ENCODE measurements at places on chromosomes 1 and 21. TPM values are rescaled to one million over a fixed set of nuclear protein-coding genes. Genes with fewer than 3 reads are reported as not detected.

DNA sequence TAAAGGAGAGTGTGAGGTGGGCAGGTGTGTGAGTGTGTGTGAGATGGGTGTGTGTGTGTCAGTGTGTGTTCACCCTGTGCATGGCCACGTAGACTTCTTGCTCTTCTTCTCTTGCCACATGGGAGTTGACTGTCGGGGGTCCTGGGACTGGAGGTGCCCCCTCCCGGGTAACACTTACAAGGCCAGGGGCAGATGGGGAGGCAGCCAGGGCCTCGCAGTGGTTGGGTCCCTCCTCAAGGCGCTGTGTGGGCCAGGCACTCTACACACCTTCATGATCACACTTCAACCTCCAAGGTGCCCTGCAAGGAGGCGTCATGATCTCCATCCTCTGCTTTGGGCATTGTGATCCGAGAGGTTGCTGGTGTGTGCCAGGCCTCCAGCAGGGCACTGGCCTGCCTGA is 2.3 kb downstream of the PLA2G2F start:
- DNase-seq, result no peak

DNA sequence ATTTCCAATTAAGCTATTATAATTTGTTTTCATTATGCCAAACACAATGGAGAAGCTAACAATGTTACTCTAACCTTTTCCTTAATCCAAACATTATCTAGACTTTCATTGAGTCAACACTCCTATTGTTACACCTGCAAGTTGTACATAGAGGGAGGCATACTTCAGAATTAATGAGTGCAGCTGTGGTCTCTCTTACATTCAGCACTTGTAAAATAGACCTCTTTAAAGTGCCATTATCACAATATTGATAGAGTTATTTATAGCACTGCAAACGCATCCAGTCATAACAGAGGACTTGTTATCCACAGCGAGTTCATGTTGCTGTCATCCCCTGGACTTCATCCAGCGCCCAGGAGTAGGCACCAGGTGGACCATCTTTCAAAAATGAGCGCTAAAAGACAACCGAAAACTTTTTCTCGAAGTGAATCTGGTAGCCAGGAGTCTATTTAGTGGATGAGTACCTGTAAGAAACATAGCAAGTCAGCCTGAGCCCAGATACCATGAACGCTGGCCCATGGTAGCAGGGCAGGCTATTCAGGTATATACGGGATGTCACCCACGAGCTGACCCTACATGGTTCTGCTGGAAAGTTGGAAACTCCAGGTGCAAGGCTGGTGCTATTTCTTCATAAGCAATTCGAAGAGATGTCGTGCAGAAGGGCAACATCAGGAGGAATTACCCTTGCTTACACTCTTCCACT is 70.6 kb upstream of the NFIA start:
- no peak for DNase-seq

DNA sequence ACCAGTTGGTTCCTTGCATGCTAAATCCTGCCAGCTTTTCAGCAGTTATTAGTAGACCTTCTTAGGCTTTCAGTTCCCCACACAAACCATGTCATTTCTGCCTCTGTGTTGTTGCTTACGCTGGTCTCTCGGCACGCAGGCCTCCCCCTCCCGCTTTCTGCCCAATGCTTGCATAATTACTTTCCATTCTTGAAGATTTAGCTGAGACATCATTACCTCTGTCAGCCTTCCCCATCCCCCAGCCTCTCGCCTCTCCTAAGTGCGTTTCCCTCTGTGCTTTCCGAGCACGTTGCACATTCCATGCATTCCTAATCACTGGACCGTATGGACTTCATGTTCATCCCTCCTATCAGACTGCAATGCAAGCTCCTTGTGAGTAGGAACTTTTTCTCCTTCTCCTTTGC is 26.8 kb downstream of the TSHB start:
- DNase-seq, result no peak

DNA sequence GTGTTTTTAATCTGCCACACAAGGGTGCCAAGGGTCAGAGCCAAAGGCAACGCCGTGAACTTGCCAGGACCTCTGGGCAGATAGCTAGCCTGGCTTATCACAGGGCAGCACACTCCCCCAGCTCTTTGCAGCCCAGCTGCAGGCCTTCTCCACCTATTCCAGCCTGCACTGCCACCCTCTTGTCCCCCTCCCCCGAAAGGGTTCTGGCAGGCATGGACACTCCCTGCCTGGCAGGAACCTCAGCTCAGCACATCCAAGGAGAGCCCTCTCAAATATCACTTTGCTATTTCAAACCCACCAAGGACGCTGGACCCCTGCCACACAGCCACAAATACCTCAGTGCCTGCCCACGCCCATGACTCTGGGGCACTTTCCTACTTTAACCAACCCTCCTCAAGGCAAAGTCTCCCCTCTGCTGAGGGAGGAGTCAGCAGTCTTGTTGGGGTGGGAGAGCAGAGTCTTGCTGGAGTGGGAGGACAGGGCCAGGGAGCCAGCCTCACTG is 9.1 kb downstream of the SSBP3 start:
- no peak for DNase-seq

Gene ERICH3
- not detected for total RNA-seq

All from T-helper 17 cell (primary cell).